ENCODE measurements at places on chromosomes 6 and 20.

DNA sequence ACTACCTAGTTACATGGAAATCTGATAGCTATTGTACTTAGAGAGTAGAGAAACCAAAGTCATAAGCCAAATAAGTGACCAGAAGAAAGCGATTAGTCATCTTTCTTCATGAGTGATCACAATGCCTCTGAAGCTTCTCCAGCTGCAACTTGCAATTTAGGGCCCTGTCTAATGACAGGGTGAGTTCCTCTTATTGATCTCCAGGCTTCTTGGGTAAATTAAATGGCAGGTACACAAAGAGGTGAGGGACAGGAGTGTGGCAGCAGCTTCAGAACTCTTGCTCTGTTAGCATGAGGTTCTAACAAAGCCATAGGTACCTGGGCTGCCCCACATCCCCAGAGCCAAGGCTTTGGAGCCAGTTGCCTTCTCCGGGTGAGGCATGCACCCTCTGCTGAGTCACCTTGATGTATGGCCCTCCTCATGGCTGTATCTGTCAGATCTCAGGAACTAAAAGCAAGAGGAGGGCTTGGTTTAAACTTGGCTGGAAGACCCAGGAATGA lies 60.8 kb downstream of the PRDM1 start:
- DNase-seq, result no peak

DNA sequence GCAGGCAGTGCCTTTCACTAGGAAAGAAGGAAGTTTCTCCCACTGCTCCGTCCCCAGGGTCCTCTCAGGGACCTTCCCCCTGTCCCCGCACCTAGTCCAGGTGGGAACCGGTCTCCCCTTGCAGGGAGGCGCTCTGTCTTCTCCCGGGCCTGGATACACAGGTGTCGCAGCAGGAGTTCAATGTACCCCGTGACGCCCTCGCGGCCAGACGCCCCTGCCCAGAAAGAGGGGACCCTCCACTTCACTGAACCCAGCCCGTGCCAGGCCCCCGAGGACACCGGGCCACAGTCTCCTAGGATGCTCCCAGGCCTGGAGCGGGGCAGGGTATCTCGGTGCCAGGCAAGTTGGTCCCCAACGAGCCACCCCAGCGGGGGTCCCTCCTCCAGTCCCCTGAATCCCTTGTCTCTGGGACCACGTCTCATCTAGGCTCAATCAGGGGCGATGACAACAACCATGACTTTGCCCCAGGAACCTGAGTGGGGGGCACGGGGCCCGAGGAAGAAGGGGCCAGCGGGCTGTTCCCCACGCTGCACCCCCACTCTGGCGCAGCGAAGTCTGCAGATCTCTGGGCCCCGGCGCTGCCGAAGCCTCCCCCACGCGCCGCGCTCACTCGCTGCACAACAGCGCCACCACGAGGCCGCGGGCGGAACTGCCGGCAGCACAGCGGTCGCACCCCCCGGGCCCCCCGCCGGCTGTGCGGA lies 103.0 kb downstream of the EDN3 start:
- DNase-seq, result peak; percentile 75

DNA sequence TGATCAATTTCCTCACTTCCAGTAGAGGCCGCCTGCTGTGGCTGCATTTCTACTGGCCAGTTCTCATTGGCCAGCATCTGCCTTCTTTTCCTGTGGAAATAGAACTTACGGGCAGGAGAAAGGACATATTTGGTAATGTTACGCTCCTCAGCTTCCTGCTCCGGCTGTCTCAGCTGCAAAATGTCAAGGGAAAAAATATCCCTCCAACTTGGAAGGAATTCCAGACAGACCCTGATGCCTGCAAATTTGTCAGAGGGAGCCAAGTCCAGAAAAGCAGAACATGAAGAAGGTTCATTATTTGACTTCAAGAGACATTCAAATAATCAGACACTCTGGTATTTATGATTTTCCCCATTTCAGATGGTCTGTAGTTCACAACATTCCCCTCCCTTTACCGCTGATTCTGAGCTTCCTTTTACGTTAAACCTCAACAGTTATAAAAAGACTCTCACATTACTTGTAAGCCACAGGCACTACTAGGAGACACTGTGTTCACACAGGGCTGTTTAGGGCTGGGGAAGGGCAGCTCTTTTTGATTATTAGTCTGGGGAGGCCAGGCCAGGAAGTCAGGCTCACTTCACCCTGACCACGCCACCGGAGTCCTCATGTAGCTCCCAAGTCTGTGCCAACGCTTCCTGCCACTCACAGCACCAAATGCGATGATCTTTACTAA lies 179.6 kb upstream of the CCN2 start:
- no peak for DNase-seq

- no peak for DNase-seq
Observed at GRCh38 chr6:52887910-52888524, 21.5 kb downstream of the GSTA3 start.

GRCh38 chr20:20010639-20011500 lies 6.3 kb upstream of the NAA20 start:
- DNase-seq, result no peak

- DNase-seq, result no peak
Observed at GRCh38 chr20:63072991-63073737, 66.4 kb upstream of the BHLHE23 start.

- no peak for DNase-seq
Observed at GRCh38 chr6:51398793-51399192, 580.1 kb downstream of the TFAP2B start.

DNA sequence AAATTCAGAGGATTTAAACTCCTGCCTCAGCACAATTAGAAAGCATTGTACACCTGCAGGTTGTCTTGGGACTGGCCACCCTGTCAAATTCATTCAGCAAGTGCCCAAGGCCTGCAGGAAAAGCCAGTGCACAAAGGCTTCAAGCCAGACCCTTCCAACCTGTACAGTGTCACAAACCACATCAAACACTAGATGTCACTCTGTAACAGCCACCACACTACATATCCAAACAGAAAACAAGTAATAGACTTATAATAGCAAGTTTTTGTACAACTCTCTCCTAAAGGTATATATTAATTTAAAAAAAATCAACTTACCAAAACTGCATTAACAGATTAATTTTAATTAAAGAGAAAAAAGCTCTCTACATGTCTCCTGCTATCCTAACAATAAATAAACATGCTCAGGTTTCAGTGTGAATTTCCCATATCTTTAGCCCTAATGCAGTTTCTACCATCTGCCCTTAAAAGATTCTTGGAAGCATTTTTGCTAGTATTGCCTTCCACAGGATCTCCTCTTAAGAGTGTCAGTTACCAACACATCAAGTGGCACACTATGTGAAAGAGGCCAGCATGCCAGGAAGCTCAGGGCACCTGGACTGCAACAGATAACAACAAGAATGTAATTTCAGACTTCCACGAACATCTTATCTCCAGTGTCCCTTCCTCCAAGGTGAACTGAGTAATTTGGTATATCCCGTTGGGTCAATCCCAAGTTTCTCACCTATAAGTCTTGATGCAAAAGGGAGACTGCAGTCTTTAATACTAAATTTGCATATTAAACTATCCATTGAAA lies 47.5 kb downstream of the RALGAPA2 start:
- peak; percentile 20 for DNase-seq

DNA sequence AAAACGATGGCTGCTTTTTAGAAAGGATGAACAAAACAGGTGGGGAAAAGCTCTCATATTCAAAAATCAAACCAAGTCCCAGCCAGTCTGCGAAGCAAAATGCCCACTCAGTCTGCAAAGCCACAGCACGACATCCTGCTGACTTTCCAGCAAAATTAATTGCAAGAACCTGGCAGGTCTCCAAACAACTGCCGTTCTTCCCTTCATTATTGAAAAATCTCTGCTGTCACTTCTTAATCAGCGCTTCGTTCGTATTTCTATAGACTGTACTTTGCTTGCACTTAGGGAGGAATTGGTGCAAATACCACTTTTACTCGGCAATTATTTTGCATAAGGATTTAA lies 222.4 kb downstream of the CBLN4 start:
- DNase-seq, result no peak

GRCh38 chr6:20331042-20331441 lies 70.6 kb upstream of the E2F3 start:
- DNase-seq, result no peak

GRCh38 chr20:41218466-41218865 lies 81.1 kb downstream of the PLCG1 start:
- DNase-seq, result no peak

DNA sequence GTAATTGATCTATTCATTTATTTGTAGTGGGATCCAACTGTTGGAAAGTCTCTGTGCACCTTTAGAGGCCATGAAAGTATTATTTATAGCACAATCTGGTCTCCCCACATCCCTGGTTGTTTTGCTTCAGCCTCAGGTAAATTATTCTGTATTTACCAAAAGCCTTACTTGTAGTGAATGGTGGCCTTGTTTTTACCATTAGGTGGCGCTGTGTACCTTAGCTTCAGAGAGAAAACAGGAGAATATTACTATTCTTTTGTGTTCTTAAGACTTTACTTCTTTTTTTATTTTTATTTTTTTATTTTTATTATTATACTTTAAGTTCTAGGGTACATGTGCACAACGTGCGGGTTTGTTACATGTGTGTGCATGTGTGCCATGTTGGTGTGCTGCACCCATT lies 23.7 kb downstream of the PEX7 start:
- DNase-seq, result no peak

DNA sequence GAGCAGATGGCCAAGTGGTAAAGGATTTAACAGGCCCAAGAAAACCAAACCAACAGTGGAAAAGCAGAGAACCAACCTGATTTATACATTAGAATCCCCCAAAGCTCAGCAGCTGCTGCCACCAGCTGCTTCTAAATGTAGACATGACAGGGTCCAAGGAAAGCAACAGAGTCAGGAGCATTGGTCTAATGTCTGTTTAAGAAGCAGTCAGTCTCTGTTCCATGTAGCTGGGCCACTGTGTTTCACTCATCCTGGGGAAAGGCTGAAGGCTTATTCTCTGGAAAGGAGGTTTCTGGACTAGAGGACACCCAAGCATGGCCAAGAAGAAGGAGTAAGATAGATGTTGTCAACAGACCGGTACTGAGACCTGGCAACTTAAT lies 75.4 kb downstream of the TMEM244 start:
- no peak for DNase-seq

DNA sequence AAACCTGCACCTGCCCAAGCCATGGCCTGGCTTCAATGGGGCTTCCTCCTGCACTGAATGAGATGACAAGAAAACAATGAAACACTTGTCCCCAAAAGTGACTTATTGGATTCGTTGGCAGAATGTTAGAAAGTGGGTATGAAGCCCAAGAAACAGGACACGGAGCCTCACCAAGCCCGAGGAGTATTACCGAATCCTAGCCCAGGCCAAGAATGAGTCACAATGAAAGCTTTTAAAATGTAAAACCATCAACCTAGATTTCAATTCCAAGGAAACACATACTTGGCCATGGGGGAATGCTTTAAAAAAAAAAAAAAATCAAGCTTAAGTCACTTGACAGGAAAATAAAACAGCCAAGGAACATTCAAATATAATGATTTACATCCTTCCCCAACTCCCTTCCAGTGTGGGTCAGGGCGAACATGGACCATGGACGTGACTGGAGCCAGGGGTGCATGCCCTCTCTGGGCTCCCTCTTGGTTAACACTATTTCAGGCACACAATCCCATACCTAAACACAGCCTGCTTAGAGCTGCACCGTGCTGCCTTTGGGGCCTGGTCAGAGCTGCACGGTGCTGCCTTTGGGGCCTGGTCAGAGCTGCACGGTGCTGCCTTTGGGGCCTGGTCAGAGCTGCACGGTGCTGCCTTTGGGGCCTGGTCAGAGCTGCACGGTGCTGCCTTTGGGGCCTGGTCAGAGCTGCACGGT lies 3.1 kb upstream of the STX16 start:
- DNase-seq, result no peak

- DNase-seq, result no peak
Observed at GRCh38 chr20:60986506-60987156, 265.4 kb upstream of the CDH4 start.

- DNase-seq, result no peak
Observed at GRCh38 chr20:11853359-11853758, 64.3 kb upstream of the BTBD3 start.

- no peak for DNase-seq
Observed at GRCh38 chr6:102356170-102356569, 962.7 kb downstream of the GRIK2 start.

GRCh38 chr20:327186-328026 lies 2.1 kb downstream of the SOX12 start:
- peak; percentile 87 for DNase-seq

DNA sequence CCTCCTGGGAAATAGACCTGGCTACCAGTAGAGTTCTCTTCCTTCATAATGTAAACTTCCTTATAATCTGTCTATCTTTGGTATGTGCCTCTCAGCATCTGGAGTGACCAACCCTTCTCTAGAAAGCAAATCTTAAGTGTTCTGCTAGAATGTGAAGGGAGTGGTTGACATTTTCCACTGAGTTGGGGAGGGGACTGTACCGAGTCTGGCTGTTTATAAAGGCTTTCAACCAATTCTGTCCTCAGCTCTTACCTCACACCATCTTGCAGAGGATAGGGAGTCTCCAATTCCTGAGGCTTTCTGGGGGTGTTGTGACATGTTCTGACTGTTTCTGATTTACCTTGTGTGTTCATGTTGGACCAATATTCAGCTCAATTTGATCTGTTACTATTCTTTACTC lies 39.6 kb downstream of the FAM217A start:
- DNase-seq, result no peak

Data from HuH-7.5 (cell line).